ENCODE measurements at places on chromosomes 1 and 21. TPM values are rescaled to one million over a fixed set of nuclear protein-coding genes. Genes with fewer than 3 reads are reported as not detected.

ABCA4 gene
- 0.09 TPM for total RNA-seq

KPRP gene
- not detected for total RNA-seq

ETNK2 gene
- 7.2 TPM for total RNA-seq

OR2T35 gene
- total RNA-seq = not detected

C1orf226 gene
- total RNA-seq = 2.5 TPM

PINK1 gene
- 26.0 TPM for total RNA-seq

FYB2 gene
- total RNA-seq = 0.71 TPM

S100A7 gene
- not detected for total RNA-seq

OR2L3 gene
- total RNA-seq = not detected

VHLL gene
- total RNA-seq = not detected

DNM3 gene
- 0.93 TPM for total RNA-seq

PCP4L1 gene
- total RNA-seq = not detected

HFM1 gene
- total RNA-seq = 2.1 TPM

DNA sequence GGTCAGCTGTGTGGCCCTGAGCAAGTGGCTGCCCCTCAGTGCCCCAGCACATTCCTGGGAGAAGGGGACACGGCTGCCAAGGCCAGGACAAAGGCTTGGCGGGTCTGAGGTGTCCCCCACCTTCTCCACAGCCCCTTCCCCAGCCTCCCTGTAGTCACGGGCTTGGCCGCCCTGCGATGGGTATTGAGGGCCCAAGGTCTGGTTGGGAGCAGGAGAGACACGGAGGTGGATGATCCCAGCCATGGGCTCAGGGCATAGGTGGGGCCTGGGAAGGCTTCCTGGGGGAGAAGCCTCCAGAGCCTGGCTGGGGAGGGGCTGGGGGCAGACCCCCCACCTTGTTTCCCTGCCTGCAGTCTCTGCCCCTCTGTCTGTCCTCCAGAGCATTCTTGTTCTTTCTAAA is 27.0 kb downstream of the TTC39A start:
- H3K27me3 ChIP-seq = no peaks in the 10 kb centered on the region
- no peak overlapping the region for H3K4me3 ChIP-seq
- H3K27ac ChIP-seq = no peak overlapping the region
- peaks cover 22% of the 10 kb centered on the region for H3K4me1 ChIP-seq
- no peak for DNase-seq
- no peaks in the 10 kb centered on the region for H3K36me3 ChIP-seq

DNA sequence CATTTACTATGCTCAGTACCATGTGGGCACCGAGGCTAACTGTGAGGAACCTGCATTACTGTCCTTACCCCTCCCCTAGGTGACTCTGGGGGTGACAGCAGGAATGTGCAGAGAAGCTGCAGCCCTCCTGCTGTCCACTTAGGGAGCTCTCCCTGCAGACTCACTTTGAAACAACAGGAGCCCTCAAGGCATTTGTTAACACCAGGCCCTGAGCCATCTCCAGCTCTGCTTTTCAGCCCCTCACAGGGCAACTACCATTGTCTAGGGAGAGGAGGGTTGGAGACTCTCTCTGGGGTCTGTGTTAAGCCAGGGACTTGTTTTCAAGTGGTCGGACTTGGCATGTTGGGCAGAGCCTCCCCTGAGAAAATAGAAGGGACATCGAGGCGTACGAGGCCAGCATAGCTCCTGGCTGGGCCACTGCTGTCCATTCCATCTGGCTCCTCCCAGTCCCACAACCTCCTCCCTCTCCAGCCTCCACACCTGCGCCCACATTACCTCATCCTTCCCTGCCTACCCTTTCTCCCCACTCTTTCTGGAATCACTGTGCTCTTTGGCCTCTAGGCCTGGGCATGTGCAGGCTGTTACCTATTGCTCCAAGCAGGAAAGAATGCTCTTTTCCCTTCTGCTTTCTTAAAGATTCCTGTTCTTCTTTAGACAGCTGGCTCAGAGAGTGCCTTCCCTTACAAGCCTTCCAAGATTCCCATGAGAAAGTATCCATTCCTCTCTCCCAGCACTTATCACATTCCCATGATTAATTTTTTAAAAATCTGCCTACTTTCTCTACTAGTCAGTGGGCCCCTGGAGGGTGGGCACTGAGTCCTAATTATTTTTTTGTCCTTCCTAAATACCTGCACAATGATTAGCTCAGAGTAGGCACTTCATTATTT is 102.7 kb upstream of the GCLM start:
- H3K4me1 ChIP-seq = no peaks in the 10 kb centered on the region
- DNase-seq = no peak
- H3K36me3 ChIP-seq = no peaks in the 10 kb centered on the region
- H3K27me3 ChIP-seq = no peaks in the 10 kb centered on the region

DNA sequence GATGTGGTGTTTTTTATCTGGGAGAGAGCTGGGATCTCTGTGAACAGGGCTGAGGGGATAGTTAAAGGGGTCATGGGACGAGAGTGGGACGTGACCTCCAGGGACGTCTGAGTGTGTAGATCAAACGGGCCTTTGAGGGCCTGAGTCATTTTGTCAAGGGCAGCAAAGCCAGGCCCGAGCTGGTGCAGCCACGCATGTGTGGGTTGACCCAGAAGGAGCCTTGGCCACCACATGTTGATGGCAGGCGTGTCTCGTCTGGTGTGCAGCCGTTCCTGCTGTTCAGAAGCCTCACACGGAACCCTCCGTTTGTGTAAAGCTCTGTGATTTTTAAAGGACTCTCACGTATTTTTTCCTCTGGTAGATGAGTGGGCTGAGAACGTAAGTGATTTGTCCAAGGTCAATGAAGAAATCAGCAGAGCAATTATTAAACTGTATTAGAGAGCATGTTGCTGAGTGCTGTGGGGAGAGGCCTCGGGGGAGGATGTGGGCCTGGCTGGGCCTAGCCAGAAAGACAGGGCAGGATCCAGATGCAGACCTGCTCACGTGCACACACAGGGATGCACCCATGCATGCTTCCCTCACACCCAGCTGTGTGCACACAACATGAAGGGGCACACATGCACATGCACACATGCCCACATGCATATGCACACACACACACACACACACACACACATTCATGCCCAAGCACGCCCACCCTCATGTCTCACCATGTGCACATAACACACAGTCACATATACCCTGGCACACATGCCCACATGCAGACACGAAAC is 89.8 kb downstream of the AJAP1 start:
- no peak overlapping the region for H3K27ac ChIP-seq
- no peak for DNase-seq
- H3K4me1 ChIP-seq = no peaks in the 10 kb centered on the region
- H3K27me3 ChIP-seq = no peaks in the 10 kb centered on the region
- H3K36me3 ChIP-seq = no peaks in the 10 kb centered on the region

- peak; percentile 64 for DNase-seq
- H3K4me1 ChIP-seq = no peaks in the 10 kb centered on the region
- H3K4me3 ChIP-seq = peak overlapping the region; percentile 44
- H3K27ac ChIP-seq = no peak overlapping the region
- H3K27me3 ChIP-seq = no peaks in the 10 kb centered on the region
Measured at GRCh38 chr1:211133393-211133835, 534 bp downstream of the KCNH1 start.

DNA sequence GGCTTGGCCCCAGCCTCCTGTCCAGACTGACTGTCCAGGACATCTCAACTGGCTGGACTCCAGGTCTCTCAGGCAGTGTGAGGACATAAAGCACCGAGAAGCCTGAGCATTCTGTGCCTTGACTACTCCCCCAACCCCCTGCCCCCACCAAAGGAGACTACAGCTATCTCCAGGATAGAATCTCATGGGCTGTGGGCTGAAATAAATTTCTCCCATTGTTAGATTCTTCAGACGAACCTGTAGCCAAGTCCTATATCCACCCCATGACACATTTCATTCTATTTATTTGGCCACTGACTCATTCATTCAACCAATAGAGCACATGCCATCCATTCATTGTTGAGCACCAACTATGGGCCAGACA is 11.4 kb downstream of the VWA5B1 start:
- no peak for DNase-seq
- H3K4me3 ChIP-seq = no peak overlapping the region
- no peaks in the 10 kb centered on the region for H3K36me3 ChIP-seq
- no peak overlapping the region for H3K27ac ChIP-seq
- H3K27me3 ChIP-seq = no peaks in the 10 kb centered on the region
- no peaks in the 10 kb centered on the region for H3K4me1 ChIP-seq

DNA sequence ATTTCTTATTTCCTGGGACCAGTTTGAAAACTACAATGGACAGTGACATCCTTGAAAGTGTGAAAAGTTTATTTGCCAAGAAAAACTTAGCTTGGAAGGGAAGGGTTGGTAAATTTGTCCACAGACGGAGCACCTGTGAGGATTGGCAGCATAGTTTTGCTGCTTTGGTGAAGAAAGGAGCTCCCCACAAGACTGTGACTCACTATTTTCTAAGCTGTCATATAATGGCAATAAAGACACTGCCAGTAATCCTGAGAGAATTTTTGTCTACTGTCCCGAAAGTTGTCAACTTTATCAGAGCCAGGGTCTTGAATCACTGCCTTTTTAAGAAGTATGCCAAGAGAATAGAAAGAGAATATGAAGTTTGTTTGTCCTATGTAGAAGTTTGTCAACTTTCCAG is 230.8 kb downstream of the NEGR1 start:
- H3K27ac ChIP-seq = no peak overlapping the region
- H3K4me1 ChIP-seq = no peaks in the 10 kb centered on the region
- DNase-seq = no peak
- no peaks in the 10 kb centered on the region for H3K36me3 ChIP-seq

GRCh38 chr1:166283600-166283999 is 116.8 kb upstream of the FAM78B start:
- no peak overlapping the region for H3K27ac ChIP-seq
- H3K36me3 ChIP-seq = no peaks in the 10 kb centered on the region
- no peaks in the 10 kb centered on the region for H3K4me1 ChIP-seq

DNA sequence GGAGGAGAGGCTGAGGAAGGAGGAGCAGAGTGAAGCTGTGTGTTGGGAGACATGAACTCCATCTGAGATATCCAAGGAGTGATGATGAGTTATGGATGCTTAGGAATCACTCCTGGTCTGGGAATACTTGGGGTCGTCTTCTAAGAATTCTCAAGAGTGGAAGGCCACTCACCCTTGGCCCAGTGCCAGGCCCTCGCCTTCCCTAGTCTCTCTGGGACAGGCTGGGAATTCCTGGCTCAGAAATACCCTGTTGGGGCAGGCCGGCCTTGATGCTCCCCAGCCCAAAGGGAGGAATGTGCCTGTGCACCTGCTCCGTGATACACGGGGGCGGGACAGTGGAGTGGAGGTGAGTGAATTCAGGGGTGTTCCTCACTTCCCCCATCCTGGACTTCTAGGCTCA is 12.6 kb upstream of the LMNA start:
- no peak overlapping the region for H3K27ac ChIP-seq
- H3K4me1 ChIP-seq = peaks cover 7% of the 10 kb centered on the region

GRCh38 chr1:115286431-115287205 is 51.4 kb downstream of the NGF start:
- no peak overlapping the region for H3K27ac ChIP-seq
- H3K27me3 ChIP-seq = no peaks in the 10 kb centered on the region
- no peaks in the 10 kb centered on the region for H3K36me3 ChIP-seq
- DNase-seq = no peak
- no peaks in the 10 kb centered on the region for H3K4me1 ChIP-seq
- H3K4me3 ChIP-seq = no peak overlapping the region

- H3K36me3 ChIP-seq = no peaks in the 10 kb centered on the region
- no peaks in the 10 kb centered on the region for H3K27me3 ChIP-seq
- H3K4me1 ChIP-seq = no peaks in the 10 kb centered on the region
- no peak overlapping the region for H3K4me3 ChIP-seq
Measured at GRCh38 chr21:39332175-39332574, 16.7 kb downstream of the HMGN1 start.

DNA sequence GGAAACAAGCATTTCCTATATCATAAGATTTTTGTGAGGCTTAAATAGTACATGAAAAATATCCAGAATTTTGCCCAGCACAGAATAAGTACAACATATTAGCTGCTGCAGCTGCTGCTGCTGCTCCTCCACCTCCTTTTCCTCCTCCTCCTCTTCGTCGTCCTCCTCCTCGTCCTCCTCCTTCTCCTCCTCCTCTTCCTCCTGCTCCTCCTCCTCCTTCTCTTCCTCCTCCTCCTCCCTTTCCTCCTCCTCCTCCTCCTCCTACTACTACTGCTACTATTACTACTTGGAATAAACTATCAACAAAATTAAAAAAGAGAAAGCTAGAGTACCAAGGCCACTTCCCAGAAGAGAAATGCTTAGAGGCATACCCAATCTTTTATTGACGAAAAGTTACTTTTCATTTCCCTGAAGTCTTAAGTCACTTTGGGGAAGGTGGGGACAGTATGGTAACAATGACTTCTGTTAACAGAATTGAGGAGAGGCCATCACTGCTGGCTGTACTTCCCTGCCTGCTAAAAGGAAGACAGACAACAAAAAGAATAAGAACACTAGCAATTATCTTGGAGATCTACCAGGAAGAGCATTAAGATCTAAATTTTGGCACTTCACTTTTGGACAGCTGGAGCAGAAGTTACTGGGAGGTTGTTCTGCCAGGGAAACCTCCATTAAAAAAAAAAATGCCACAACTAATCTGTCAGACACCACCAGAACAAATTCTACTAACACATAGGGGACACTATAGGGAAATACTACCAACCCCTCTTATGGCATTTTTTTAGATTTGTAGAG is 7.1 kb downstream of the DENND1B start:
- no peaks in the 10 kb centered on the region for H3K36me3 ChIP-seq
- no peak overlapping the region for H3K4me3 ChIP-seq
- no peak for DNase-seq

GRCh38 chr1:225617479-225617878 is 35.4 kb downstream of the ENAH start:
- DNase-seq = no peak
- H3K36me3 ChIP-seq = no peaks in the 10 kb centered on the region
- no peak overlapping the region for H3K4me3 ChIP-seq
- H3K27ac ChIP-seq = no peak overlapping the region
- H3K4me1 ChIP-seq = peaks cover 3% of the 10 kb centered on the region

- no peaks in the 10 kb centered on the region for H3K4me1 ChIP-seq
- no peak for DNase-seq
- H3K27me3 ChIP-seq = no peaks in the 10 kb centered on the region
- H3K4me3 ChIP-seq = no peak overlapping the region
Measured at GRCh38 chr1:205072881-205073280, 11.4 kb downstream of the TMEM81 start.

DNA sequence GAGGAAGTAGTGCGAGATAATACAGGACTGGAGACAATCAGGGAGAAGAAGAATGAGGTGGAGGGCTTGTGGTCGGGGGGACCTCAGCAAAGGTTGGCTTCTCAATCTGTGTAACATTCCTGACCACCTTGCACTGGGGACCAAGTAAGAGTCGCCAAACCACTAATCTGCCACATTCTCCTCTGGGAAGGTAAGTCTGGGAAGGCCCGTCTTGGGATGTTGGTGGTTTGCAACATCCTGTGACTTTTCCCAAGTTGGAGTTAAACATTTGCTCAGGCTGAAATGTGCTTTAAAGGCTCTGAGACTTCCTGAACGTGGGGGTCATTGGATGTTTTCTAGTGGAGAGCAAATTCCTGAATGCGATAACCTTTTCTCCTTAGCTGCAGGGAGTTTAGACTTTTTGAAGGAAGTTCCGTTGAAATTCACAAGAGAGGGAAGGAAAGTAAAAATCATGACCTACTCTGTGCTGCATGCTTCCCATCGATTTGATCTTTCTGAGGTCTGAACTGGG is 325.9 kb downstream of the RPS6KC1 start:
- no peaks in the 10 kb centered on the region for H3K4me1 ChIP-seq
- no peaks in the 10 kb centered on the region for H3K36me3 ChIP-seq
